ENCODE measurements at places on chromosomes 11 and 22. TPM values are rescaled to one million over a fixed set of nuclear protein-coding genes. Genes with fewer than 3 reads are reported as not detected.

Gene OR10A2
- total RNA-seq = not detected

Gene SYNGR1
- total RNA-seq = 41.5 TPM

Gene PRRG4
- total RNA-seq = 4.0 TPM

Gene PKP3
- 5.2 TPM for total RNA-seq

Gene B4GAT1
- total RNA-seq = 52.5 TPM

Gene DGCR6
- 6.4 TPM for total RNA-seq

Gene FOLR3
- total RNA-seq = 2.3 TPM
